Glomerular endothelial cell (primary cell): ENCODE measurements at places on chromosomes 11 and 22.

- no peak for DNase-seq
Measured at GRCh38 chr11:27696961-27697360, 3.3 kb downstream of the BDNF start.

DNA sequence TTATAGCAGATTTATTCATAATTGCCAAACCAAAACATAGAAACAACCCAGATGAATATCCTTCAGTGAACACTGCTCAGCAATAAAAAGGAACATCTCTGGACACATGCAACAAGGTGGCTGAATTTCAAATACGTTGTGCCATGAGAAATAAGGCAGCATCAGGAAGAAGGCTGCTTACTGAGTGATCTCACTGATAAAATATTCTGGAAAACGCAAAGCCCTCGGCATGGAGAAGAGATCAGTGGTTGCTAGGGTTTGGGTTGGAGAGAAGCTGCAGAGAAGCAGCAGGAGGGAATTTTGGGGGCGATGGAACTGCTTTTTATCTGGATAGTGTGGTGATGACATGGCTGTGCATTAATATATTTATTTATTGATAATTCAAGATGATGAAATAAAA lies 11.0 kb upstream of the SHANK2 start:
- DNase-seq: no peak

GRCh38 chr11:108338750-108339149 lies 115.9 kb downstream of the ATM start:
- DNase-seq: no peak

GRCh38 chr22:29269731-29270474 lies 1.8 kb downstream of the EWSR1 start:
- DNase-seq: no peak

DNA sequence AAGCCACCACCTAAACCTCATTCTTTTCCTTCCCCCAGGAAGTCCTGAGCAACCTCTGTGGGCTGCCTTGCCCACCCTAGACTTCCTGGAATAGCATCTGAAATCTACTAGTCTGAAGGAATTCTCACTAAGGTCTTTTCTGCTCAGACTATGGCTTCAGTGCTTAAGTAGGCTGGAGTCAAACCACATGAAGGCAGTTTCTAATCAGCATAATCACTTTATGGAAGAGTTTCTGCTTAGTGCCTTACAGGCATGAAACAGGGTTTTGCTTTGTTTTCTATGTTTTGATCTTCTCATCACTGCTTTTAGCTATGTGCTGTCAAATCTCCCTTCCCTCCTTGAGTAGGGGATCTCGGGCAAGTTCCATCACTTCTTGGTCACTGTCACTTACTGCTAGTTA lies 117.7 kb downstream of the WT1 start:
- no peak for DNase-seq

- DNase-seq: no peak
Measured at GRCh38 chr22:45149671-45150070, 14.1 kb upstream of the NUP50 start.

DNA sequence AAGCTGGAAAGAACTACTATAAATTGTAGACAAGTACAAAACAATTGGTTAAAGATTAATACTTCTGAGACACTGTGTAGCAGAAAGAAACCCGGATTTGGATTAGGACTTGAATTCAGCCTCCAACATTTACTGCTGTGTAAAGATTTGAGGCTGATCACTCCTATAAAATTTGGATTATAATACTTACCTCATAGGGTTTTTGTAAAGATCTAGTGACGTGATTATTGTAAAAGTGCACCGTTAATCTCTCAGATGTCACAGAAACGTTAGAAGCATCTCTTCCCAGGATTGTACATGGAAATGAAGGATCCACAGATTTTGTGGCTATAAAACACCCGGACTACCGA lies 323 bp upstream of the HIKESHI start:
- no peak for DNase-seq

GRCh38 chr11:26583550-26583949 lies 11.5 kb upstream of the MUC15 start:
- DNase-seq: no peak

DNA sequence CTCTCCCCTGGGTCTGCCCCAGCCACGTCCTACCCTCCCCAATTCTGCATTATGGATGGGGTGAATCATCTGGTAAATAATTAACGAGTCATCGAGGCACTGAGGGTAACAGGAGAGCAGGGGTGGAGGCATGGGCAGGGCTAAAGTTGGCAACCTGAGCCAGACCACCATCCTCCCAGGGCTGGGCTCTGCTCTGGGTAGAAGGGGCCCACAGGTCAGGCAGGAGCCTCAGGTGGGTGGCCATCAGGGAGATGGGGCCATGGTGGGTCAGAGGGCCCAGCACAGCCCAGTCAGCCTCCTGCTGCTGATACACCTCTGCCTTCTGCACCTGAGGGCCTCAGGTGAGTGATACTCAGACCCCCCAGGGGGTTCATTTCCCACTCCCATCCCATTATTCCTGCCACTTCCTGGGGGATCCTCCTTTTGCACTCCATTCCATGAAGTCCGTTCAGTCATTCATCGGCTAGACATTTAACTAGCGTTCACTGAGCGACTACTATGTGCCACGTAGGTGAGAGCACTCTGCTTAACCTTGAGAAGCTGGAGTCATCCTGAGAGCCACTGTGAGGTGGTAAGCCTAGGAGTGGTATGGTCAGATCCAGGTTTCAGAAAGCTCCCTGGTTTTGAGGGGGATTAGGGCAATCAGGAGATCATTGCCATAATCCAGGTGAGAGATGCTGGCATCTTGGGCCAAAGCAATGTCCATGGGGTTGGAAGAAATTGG lies at the start of gene VSIG10L2:
TSS of gene VSIG10L2 (plus strand) at position 248 of the 724 bp plus-strand sequence. CDS start at position 260, 12 bp downstream.
- DNase-seq: no peak

DNA sequence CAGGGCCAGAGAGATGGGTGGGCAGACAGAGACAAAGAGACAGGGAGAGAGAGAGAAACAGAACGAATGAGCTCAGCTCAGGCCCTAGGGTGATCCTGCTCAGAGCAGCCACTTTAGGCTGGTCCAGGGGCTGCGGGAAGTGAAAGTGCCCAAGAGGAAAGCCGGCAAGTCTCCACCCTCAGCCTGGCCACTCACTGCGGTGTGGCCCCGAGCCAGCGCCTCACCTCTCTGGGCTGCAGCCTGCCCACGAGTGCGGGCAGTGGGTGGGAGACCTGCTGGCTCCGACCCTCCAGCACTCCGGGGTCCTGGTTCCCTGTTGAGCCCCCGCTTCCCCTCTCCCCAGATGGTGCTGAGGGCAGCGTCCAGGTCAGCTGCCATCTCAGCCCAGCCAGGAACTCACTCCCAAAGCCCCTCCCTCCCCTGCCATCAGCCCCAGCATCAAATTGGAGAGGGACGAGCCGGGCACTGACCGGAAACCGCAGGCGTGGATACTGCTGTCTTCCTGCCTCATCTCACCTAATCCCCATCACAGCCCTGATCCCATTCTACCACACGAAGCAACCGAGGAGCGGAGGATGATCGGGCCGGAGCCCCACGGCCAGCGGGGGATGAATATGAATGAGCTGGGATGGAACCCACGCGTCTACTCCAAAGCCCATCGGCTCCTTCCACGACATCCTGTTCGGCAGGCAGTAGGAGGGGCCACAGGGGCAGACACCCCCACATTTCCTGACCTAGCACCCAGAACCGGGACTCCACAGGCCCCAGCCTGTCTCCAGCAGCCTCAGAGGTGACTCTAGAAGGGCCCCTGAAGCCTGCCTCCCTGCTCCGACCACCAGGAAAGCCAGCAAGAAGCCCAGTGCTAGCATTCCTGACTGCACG lies 16.9 kb downstream of the ELFN2 start:
- DNase-seq: no peak

- no peak for DNase-seq
Measured at GRCh38 chr11:34505874-34506273, 7.7 kb downstream of the ELF5 start.

DNA sequence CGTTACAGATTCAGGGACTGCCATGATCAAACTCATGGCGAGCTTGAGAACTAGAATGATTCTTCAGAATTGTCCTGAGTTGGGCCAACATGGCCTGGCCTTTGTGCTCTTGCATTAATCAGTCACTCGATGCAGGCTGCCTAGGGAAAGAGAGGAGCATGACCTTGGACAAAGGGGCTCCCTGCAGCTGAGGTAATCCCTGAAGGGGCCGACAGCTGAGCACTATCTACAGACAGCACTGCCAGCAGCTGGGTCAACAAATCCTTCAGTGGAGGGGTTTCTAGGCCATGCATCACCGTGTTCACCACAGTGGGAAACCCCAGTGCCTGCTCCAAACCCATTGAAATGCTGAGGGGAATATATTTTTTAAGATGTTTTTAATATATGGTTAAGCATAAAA lies 159.5 kb upstream of the POU2AF2 start:
- no peak for DNase-seq

DNA sequence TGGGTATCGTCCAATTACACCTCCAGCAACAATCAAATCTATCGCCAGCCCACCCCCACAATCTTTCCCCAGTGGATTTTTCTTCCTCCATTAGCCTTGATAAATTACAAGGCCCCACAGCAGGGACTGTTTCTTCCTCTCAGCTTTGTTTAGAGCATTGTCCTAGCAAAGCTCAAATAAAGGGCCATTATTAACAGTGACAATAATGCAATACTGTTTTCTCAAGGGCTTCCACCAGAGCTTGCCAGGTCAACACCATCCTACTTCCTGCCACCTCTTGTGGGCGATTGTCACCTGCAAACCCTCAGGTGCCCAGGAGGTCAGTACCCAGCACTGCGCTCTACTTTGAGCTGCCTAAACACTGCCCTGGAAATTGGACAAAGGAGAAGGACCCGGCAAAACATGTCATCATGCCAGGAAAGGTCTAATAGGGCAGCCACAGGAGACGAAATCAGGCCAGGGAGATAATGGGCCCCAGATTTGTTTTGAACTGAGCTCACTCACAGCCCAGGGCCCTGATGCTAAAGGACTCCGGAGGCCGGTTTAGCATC lies 95.2 kb downstream of the ABTB2 start:
- DNase-seq: no peak

DNA sequence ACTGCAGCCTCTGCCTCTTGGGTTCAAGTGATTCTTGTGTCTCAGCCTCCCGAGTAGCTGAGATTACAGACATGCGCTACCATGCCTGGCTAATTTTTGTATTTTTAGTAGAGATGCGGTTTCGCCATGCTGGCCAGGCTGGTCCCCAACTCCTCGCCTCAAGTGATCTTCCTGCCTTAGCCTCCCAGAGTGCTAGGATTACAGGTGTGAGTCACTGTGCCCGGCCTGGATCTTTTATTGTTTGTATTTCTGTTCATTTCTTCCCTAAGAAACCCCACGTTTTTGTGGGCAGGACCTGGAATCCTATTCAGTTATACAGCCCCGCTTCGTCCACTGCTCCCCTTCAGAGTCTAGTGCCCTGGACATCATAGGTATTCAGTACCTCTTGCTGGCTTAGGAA lies 28.7 kb downstream of the ZBTB16 start:
- no peak for DNase-seq

- no peak for DNase-seq
Measured at GRCh38 chr22:20234760-20235388, 33.2 kb downstream of the RTN4R start.

DNA sequence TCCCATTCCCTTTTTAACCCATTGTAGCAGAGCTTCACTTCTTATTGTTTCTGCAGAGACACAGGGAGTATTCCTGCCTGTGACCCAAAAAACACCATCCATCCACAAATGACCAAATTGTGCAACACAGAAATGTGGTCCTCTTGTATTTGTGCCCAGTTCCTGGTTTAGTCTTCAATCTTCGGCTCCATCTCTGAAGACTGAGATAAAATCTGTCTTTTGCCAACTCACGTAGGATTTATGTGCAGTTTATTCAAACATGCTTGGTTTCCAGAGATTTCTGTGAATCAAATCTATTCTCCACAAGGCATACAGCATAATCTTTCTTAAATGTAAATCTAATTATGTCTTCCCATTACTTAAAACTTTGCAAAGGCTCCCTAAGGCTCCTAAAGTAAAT lies 307.0 kb downstream of the AASDHPPT start:
- DNase-seq: no peak

- DNase-seq: no peak
Measured at GRCh38 chr11:84215672-84216071, 929.5 kb upstream of the CCDC90B start.

DNA sequence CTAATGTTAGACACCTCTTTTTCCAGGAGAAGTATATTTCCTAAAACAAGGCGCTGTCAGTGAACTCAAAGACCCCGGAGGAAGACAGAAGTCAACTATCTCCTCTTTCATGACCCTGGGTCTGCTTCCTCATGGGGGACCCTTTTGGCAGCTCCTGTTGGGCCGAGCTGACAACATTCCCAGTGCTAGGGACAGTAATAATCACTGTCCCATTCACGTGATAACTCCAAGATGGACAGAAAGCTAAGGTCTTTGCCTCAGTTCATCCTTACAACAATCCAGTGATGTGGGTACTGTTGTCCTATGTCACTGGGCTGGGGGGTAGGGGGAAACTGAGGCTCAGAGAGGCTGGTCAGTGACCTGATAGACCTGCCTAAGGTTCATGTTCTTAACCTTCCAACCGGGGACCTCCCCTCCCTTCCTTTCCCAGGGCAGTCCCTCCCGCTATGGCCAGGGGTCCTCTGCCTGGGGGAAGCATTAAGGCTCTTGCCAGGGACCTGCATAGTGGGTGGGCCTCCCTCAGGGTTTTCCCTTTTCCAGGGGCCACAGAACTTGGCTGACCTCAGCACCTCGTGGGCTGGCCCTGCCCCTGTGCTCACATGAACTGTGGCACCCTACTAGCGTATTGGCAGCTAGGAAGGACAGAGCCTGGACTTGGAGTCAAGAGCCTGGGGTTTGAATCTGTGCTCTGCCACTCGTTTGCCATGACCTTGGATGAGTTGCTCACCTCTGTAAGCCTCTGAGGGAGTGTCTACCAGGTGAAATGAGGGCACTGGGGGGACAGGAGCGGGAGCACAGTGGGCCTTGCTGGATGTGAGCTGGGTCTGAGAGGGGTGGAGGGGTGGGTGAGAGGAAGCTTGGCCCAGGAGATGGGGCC lies 53.6 kb downstream of the LRRC32 start:
- DNase-seq: no peak

DNA sequence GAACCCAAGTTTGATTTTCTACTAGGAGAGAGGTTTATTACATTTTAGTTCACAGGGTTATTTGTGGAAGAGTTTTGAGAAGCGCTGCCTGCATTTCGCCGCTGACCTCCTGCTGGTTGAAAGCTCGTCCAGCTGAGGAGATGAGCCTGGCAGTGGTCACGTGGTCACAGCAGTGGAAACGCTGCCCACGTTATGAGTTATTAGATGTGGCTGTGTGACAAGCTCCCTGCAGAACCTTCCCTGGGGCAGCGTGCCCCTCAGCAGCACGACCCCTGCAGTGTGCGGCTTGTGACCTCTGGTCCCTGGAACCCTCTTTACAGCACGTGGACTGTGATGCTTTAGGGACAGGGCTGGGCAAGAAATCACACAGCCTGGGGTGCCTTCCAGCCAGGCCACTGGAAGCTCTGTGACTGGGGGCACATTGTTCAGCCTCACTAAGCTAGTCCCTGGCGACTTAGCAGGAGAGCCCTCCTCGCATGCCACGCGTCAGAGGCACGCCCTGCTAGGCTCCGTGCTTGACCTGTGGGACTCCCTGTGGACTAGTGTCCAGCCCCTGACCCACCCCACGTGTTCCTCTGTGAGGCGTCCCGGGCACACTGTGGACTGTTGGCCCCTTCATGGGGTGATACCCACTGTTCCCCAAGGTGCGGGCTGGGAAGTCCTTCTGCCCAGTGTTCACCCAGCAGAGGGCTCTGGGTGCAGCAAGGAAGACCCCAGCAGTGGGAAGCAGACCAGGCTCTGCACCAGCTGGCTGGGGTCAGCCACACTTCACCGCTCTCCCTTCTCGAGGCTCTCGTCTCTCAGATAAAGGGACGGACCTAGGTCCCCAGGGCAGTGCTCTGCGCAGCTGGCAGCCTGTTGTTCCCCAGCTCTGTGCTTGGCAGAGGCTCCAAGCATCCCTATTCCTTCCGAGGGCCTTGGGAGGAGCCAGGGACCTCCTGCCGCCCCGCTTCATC lies 349.5 kb downstream of the TBC1D22A start:
- DNase-seq: no peak

GRCh38 chr11:13929395-13929891 lies 33.1 kb upstream of the SPON1 start:
- DNase-seq: no peak
